NCI-H2107 (cell line): ENCODE measurements at places on chromosomes 3 and 15.
A peak's percentile ranks its signal among the peaks of the same experiment; 100 is the strongest.

DNA sequence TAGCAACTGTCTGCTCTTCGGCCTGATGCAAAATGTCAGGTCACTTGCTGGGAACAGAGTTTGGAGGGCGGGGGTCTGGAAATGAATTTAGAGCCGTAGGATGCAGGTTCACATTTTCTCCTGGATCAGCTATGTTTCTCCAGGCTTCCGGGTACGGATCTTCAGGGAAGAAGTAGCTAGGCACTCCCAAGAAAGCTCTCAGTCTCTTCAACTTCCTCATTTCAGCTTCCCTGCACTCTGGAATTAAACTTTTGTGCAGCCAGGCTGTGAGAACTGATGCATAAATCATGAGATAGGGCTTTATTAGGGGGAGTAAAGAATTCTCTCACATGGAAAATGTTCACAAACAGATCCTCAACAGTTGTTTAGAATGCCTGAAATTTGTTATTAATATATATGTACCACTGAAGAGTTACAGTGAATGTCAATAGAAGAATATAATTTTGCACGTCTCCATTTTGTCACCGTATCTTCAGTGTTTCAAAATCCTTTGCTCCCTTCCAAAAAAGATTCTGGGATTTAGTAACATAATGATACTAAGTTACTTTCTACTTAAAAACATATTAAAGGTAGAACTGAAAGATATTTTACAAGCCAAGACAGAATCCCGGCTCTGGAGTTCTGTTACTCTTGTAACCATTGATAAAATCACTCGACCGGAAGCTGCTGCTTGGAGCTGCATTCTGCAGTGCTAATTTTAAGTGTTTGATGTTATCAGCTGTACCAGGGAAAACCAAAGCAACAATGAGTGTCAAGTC, 178.5 kb upstream of the P2RY1 start:
- DNase-seq = no peak

- DNase-seq = no peak
Measured at GRCh38 chr3:71903936-71904335, 119.0 kb upstream of the PROK2 start.

DNA sequence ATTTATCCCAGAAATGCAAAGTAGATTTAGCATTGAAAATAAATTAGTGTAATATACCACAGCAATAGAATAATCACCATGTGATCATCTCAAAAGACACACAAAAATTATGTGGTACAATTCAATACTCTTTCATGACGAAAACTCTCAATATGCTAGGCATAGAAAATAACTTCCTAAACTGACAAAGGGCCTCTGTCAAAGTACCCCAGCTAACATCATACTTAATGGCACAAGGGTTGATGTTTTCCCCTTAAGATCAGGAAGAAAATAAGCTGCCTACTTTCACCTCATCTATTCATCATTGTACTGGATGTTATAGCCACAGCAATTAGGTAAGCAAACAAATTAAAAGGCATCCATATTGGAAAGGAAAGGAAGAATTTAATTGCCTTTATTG, 22.7 kb upstream of the NIPA2 start:
- DNase-seq = no peak

DNA sequence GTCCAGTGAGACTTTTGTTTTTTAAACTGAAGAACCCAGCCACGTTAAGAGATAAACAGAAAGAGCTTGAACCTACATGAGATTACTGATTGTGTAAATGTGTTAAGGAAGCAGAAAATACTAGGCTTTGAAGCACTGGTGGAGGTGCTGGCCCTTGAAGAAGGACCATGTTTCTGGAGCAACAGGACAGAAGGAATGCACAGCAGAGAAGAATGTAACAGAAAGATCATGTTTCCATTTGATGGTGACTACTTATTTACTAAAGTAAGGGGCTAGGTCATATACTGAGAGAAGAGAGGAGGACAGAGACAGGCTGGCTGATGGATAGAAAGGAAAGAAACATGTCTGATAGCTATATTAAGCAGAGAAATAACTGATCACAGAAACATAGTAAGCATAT, 88.8 kb downstream of the CLASP2 start:
- no peak for DNase-seq

DNA sequence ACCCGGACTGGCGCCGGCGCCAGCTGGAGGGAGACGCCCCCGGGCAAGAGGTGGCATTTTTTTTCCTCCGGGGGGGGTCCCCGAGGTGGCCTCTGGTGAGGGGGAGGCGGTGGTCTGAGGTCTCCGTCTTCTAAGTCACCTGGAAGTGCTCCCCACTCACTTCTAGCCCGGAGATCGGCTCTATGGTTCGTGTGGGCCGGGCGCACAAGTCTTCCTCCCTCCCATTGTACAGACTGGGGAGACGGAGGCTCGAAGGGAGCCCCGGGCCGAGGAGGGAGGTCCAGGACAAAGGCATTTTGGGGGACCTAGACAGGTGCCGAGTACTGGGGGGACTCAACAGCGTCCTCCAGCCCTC, 4.4 kb downstream of the GATA2 start:
- no peak for DNase-seq

DNA sequence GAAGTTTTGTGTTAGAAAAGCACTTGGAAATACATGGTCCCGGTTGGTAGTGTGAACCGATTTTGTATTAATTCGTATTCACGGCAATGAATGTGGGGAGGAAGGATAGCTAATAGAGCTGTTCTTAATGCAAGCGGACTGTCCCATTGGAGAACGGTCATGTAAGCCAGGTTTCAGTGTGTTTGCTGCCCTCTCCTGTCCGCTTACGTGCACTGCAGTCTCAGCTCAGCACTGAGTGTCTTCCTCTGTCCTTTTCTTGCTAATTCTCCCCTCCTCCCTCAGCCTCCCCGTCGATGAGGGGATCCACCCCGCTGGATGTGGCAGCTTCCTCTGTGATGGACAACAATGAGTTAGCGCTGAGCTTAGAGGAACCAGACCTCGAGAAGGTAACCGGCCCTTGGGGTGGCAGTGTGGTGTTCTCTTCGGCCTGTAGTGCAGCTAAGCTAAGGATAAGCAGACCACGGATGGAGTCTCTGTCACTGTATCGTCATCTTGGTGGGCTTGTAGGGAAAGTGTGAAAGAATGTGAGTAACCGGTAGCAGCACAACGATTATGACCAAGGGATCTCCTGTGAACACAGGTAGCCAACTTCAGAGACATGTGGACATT, 267.5 kb upstream of the CHRM5 start:
- no peak for DNase-seq

DNA sequence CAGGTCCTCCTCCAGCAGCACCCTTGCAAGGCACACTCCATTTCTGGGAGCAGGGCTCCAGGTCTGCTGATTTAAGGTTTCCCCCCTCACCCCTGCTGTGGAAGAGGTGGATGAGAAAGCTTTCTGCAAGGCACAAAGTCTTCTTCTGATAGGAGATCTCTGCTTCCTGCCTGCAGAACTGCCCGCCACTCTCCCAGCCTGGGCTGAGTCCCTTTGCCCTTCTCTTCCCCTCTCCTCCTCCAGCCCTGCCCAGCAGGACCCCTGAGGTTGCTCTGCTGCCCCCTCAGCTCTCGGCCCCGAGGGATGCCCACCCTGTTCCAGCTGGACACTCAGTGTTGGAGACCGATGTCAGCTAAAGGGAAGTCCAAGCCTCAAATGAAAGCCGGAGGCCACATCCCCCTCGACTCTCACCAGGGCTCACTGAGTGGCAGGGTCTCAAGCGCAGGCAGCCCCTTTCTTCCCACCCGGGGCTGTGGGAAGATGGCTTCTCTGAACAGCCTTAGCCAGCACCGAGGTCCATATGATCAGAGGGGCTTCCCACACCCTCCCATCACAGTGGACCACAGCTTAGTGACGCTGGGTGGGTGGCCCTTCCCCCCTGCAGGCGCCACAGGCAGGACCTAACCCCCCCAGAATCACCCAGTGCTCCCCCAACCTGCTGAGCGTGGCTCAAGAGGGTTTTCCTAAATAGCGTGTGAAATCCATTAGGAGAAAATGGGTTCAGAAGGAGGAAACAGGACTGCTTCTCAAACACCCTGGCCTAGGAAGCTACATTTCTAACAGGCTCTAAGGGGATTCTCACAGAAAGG, 4.0 kb downstream of the ATP10A start:
- no peak for DNase-seq

- no peak for DNase-seq
Measured at GRCh38 chr3:108383306-108383705, 87.0 kb downstream of the HHLA2 start.

DNA sequence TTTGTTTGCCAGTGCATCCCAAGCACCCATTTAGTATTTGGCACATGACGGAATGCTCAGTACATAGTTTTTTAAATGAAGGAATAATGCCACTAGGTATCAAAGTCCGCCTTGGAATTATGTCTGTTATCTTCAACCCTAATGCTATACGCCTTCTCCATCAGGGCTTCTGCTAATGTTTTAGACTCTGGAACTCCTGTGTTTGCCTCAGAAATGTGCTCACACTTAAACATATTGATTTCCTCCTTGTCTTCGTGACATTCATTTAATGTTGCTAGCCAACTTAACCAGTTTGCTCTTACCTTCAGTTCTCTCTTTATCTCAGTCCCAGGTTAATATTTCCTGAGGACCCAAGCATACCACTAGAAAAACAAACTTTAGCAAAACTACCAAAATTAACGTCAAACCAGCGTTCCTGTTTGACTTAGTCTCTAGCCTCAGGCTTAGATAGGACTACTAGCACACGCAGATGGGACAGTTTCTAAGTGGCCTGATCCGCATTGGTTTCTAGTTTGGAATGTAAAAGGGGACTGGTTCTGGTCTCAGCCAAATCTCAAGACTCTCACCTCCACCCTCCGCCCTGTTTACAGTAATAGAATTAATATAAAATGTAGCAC, 81.4 kb downstream of the IL1RAP start:
- DNase-seq = no peak

GRCh38 chr15:90062023-90062442, 40.2 kb downstream of the IDH2 start:
- peak; percentile 28 for DNase-seq

DNA sequence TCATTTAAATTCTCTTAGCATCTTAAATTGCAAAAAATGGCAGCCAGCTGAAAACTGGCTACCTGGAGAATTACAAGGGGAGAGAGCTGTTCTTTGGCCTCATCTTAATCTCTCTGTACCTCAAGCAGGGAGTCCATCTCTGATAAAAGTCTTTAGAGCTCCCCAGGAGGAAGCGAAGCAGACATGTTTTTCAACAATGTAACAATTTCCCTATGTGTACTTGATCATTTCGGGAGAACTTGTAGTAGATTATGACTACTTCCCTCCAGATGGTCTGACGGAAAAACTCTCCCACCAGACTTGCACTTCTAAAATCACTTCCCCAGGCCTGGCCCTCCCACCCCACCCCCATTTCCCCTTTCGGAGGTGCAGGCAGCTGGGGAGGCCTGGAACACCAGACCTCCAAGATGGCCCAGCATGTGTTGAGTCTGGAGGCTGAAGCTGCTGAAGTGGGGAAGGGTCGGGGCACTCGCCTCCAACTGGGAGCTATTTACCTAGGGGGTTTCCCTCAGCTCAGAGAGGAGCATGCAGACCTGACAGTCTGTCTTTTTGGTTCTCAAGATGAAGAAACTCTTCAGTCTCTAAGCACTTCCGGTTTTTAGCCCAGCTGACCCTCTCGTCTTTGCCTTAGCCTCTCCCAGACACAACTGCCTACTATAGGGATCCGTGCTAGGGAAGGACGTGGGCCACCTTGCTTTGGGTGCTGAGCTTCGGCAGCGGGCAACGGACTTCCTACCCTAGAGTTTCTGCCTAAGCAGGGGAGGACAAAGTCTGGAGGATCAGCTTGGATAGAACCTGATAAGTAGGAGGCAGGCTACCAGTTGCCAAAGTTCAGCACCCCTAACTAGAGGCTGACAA, 164.0 kb upstream of the TBL1XR1 start:
- no peak for DNase-seq

DNA sequence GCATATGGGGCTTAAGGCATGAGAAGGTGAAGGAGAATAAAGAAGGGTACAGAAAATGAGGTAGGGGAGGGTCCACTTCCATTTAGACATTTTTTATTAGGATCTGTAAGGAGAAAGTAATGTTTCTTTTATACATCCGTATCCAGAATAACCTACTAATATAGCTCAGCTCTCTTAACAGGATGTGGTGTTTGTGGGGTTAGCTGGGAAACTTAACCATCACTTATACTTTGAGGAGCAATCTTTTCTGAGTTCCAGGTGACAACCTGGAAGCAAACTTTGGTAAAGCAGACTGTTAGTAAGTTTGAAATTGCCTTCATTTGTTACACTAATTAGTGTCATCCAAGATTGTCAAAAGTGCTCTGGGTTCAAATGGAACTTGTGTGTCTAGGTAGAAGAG, 36.6 kb downstream of the BUB1B start:
- no peak for DNase-seq

- DNase-seq = no peak
Measured at GRCh38 chr15:90862964-90863778, 5.2 kb upstream of the FURIN start.
